ENCODE measurements at places on chromosomes 2 and 18.
A peak's percentile ranks its signal among the peaks of the same experiment; 100 is the strongest.

DNA sequence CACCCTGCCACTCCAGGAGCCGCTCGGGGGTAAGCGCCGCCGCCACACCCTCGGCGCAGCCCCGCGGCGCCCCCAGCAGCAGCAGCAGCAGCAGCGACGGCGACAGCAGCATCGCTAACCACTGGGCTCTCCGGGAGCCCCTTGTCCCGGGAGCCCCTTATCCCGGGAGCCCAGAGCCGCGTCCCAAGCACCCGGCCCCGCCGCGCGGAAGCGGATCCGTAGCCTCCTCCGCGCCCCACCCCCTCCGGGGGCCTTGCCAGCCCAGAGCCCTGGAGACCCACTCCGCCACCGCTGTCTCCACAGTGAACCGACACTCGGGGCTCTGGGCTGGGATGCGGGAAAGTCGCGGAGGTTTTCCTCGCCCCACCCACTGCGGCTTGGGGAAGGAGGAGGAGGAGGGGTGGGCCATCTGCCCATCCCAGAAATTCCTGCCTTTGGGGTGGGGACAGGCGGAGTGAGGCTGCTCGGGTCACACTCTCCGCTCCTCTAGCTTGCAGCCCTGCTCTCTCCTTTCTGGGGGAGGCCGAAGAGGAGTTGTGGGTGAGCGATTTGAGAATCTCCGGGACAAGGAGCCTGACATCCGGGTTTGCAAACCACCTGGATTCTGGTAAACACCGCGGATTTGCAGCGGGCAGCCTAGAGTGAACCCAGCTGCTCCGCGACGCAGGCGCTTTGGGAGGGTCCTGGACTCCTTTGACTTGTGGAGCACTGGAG lies at the start of gene PLA2R1:
Gene PLA2R1 (minus strand): TSS at position 324 of the 714 bp plus-strand sequence. CDS start 212 bp downstream, at position 112.
- no peak for DNase-seq

- no peak for DNase-seq
These were observed 25.9 kb downstream of the CCDC85A start for GRCh38 chr2:56209701-56210100.

GRCh38 chr2:30136764-30137444 lies 9.9 kb upstream of the YPEL5 start:
- DNase-seq: no peak

DNA sequence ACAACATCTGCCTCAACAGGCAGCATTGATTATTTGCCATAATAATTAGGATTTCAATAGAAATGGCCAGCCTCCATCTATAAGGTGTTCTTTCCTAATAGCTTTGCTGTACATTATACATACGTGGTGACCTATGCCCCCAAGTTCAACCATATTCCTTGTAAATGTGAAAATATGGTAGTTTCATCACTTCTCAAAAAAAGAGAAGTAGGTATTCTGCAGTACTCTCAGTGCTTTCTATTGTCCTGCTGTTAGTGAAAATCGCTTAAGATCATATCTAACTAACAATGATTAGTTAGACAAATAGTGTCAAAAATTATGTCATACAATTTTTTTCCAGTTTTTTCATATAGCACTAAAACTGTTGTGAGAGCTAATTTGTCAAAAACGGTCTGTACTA lies 79.6 kb downstream of the SLC4A10 start:
- DNase-seq: no peak

DNA sequence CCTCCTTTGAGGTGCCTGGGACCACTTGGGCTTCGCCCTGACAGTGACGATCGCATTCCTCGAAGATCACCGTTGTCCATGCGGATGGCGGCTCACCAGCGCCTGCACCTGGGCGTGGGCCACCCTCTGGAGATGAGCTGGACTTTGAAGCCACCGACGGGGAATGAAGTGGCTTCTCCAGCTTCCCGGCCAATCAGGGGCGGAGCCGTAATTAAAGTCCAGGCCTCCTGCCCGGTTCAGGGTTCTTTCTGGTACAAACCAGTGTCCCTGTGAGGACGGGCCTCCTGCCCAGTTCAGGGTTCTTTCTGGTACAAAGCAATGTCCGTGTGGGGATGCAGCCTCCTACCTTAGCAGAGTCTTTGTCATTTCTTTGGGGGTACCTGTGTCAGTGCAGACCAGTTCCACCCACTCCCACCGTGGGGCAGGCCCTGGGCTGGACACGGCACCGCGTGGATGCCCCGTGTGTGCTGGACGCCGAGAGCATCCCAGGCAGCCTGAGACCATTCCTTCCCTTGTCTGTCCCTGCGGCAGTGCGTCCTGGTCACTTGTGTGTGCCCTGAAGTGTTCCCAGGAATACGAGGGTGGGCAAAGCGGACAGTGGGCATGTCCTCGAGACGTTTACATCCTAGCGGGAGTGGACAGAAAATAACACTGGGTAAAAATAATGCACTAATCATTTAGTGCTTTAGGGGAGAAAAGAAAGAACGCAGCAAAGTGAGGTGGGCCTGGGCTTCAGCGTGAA lies 55.0 kb downstream of the KCNG2 start:
- DNase-seq: no peak

DNA sequence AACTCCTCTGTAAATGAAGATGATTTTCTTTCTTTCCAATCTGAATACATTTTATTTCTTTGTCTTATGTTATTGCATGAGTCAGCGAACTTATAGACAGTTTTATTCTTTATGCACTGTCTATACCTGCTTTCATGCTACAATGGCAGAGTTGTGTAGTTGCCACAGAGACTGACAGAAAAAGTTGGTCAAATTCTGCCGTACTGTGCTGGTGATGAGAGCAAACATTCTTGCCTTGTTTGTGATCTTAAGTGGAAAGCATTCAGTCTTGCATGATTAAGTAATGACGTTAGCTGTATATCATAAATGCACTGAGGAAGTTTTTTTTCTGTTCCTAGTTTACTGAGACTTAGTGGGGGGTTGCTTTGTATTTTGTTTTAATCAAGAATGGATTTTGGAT lies 32.9 kb downstream of the ZC3H15 start:
- DNase-seq: no peak

GRCh38 chr2:143475041-143475776 lies 346.0 kb downstream of the ARHGAP15 start:
- no peak for DNase-seq

DNA sequence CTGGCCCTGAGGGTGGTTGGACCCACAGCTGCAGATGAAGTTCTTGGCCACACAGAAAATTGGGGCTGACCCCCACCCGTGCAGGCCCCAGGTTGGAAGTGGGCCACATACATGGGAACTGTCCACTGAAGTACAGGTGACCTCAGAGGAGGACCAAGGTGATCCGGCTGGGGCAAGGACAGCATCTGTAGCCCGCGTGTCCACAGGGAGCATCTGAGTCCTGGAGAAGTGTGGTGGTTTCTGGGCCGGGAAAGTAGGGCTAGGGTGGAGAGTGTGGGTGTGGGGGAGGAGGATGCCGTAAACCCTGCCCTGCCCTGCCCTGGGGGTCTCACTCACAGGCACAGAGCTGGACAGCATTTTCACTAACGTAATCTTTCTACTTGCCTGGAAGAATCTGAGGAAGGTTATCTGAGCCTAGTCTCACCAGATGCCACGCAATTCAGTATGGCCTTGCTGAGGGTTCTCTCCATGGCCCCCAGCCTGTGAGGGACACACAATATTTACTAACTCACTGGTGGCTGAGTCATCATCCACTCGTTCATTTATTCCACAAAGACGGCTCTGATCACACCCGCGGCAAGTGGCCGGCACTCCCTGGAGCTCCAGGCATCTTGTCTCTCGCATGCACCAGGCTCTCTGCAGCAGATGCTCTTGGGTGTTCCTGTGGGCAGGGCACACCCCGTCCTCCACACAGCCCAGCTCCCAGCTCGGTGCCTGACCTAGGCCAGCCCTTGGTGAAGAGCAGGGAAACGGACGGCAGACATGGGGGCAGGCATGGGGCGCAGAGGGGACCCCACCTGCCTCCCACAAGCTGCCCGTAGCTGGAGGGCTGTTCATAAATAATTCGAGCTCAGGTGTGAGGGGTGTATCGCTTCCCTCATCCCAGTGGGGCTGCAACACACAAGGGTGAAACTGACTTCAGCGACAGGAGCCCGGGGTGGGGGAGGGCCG lies 51.2 kb downstream of the INHBB start:
- no peak for DNase-seq

- DNase-seq: peak; percentile 98
These were observed 786.4 kb downstream of the RNF144A start for GRCh38 chr2:7703543-7704144.

DNA sequence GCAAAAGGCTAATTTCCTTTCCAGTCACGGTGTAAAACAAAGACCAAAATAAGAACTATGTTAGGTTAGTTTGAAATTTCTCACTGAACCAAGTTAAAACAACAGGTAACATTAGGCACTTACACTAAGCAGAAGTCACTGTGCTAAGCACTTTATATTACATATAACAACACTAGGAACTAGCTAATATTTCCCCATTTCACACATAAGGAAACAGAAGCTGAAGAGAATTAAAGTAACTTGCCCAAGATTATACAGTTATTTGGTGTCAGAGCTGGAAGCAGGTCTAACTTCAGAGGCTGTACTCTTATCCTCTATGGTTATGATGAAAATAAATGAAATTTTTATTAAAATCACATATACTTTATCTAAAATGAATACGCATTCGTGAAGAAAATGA lies 5.9 kb downstream of the ITSN2 start:
- DNase-seq: no peak

DNA sequence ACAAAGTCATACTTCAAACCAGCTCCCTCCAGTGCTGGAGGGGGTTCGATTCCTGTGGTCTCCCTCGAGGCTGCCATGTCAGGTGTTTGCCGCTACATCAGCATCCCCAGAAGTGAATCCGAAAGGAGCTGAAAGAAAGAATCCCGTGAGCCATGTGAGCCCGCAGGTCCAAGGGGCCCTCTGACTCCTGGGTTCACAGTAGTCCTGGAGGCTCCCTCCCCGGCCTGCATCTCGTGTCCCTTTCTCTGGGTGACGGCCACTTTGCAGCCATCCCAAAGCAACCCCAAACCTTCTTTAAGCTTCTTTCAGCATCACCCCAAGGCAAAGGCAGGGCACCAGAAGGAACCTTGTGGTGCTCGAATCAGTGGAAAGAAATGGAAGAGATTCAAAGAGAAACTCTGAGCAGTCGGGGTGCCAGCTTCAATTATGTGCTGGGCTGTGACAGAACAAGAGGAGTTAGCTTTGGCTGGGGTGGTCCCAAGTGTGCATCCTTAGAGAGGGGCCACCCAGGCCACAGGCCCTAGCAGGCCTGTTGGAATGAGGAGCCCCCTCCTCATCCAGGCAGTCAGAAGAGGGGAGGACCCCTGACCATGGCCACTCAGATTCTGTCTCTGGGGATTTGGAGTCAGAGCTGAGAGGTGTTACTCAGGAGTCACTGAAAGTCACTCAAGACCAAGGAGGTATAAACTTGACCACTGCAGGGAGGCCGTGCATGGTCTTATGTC lies 59.7 kb downstream of the CIB4 start:
- DNase-seq: no peak

- no peak for DNase-seq
These were observed 100.2 kb upstream of the FOSL2 start for GRCh38 chr2:28292491-28292890.

- no peak for DNase-seq
These were observed 917.6 kb upstream of the ACVR2A start for GRCh38 chr2:146927080-146927711.

GRCh38 chr2:47510745-47511144 lies 107.8 kb downstream of the MSH2 start:
- no peak for DNase-seq

GRCh38 chr2:108061439-108062042 lies 75.2 kb downstream of the SLC5A7 start:
- no peak for DNase-seq

DNA sequence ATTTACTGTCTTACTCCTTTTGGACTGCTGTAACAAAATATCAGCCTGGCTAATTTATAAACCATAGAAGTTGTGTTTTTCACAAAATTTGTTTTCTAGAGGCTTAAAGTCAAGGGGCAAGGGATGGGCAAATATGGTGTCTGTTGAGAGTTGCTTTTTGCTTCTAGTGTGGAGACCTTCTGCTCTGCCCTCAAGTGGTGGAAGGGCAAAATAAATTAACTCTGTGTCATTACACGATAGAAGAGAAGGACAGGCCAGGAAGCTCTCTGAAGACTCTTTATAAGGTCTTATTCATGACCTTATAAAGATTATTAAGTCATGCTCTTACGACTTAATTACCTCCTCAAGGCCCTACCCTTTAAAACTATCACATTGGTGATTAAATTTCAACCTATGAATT lies 181.2 kb upstream of the LRATD1 start:
- no peak for DNase-seq

DNA sequence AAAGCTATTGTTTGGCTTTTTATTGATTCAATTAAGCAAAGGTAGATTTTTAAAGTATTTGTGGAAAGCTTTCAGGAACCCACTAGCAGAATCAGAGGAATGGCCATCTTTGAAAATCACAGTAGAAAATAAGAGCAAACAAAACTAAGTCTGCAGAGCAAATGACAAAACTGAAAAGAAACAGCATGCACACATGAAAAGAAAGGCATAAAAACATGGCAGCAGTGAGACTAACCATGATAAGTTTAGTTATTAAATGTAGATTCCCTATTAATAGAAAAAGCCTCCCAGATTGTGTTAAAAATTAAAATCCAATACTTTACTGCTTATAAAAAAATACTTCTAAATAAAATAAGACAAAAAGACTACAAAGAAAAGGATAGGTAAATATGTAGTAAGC lies 9.1 kb upstream of the TLK1 start:
- no peak for DNase-seq

DNA sequence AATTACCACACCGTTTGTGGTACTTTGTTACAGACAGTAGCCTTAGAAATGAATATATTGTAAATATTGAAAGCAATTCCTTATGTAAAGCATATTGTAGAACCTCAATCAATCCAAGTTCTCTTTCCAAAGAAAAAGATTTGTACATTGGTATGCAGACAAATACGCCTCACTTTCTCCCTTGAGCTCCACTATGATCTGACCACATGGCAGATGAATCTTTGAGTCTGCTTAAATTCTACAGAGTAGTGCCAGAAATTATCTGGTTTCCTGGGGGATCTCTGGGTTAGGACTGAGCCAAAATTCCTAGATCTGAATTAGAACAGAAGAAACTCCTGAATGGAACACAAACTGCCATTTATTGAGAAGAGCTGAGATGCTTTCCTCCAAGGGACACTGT lies 99.0 kb downstream of the CPO start:
- no peak for DNase-seq

GRCh38 chr2:172558372-172558771 lies 2.5 kb downstream of the PDK1 start:
- DNase-seq: no peak

DNA sequence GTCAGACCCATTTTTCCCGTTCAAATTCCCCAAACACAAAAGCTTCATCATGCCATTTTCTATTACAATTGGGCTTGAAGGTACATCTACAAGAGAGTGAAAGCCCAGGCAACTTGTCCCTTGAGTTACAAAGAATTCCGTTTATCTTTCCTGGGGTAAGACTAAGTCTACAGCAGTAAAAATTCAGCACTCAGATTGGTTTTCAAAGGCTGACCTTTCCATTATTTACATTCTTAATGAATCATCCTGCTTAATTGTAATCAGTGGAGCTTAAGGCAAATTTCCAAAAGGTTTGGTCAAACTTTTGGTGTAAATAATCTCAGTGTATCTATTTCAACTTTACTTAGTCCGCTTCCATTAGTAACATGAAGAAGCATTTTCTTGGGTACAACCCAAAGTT lies 33.4 kb upstream of the ST3GAL5 start:
- DNase-seq: no peak
